Activated T-helper 2 cell treated with anti-CD3 and anti-CD28 coated beads, Interferon-gamma antibody, Interleukin-2, Interleukin-4, amounts not matched to agents 10 μg/mL and 5 μg/mL and 100 μg/mL, durations not matched to agents 14 hours and 24 hours and 36 hours (primary cell): ENCODE measurements at places on chromosomes 16 and 17. TPM values are rescaled to one million over a fixed set of nuclear protein-coding genes. Genes with fewer than 3 reads are reported as not detected.

DNA sequence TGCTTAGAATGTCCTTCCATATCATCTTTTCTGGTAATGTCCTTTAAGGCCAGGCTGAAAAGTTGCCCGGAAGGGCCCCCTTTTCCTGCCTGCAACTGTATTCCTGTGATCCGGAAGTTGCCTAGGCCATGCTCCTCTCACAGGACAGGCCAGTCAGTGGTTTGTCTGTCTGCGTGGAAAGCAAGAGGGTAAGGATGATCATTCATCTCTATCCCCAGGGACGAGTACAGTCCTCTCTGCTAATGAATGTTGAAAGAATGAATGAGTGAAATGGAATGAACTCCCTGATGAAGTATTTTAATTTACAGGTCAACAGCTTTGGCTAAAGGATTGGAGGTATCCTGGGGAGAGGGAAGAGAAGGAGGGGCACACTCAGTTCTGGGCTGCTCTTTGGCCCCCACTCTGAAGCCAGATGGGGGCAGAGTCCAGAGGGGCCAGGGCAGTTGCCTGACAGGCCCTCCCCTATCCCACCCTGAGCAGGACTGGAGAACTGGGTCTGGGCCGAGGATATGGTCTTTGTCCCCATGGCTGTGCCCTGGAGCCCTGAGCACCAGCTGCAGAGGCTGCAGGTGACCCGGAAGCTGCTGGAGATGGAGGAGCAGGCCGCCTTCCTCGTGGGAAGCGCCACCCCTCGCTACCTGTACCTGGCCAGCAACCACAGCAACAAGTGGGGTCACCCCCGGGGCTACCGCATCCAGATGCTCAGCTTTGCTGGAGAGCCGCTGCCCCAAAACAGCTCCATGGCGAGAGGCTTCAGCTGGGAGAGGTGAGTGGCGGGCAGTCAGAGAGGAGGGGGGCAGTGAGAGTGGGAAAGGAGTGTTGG lies 3.2 kb downstream of the AOC3 start:
- no peak for DNase-seq

DNA sequence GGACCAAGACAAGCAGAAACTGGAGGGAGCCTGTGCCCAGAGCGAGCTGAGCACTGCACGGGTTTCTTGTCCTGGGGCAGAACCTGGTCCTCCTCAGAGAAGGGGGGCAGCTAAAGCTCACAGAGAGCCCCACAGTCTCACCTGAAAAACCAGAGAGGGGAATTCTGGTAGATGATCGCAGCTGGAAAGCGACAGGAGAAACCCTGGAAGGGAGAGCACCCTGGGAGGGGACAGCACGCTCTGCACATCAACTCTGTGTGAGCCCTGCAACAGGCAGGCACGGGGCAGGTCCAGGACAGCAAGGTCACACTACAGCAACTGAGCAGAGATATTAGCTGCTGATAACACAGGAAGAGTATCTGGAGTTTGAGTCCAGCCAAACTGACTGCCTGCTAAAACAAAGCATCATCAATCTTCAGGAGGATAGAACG lies 18.2 kb downstream of the ZCCHC14 start:
- no peak for DNase-seq

DNA sequence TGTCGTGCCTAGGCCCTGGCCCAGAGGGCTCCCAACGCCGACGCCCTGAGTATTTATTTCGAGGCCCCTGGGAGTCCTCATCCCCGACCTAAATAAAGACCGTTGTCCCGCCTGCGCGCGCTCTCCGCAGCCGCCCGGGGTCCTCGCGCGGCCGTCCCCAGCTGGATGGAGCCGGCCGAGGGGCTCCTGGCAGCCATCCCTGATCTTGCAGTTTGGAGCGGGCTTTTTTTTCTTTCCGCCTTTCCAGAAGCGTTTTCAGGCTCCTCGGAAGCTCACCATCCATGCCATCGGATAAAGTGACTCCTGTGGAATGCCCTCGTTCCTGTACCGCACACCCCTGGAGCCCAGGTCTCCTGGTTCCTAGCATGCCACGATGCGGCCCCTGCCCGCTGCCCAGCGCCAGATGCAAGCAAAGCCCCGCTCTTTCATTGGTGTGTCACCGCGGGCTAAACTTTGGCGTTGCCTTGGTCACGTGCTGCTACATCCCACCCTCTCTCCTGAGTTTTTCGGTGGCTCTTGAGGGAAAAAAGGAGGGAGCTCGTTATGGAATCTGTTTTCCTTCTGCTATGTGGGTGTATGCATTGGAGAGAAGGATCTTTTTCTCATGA lies 716 bp downstream of the TMEM94 start:
- no peak for DNase-seq

- no peak for DNase-seq
Measured at GRCh38 chr16:49111351-49111750, 170.3 kb downstream of the CBLN1 start.

DNA sequence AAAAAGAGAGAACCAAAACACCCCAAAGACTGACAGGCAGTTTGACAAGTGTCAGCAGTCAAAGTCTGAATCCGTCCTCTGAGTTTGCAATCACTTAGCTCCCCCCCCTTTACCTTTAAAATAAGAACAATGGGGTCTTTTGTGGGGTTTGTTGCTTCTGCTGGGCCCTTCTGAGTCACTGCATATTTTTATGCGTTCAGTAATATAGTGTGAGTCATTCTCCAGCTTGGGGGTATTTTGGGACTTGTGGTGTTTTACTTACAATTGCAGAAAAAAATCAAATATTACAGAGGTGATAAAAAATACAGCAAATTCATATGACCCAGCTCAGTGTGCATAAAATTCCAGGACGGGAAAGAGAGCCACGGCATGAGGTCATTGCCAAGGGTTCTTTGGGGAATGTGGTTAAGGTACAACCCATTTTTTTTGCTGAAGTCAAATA lies 120.1 kb downstream of the CYLD start:
- no peak for DNase-seq

DNA sequence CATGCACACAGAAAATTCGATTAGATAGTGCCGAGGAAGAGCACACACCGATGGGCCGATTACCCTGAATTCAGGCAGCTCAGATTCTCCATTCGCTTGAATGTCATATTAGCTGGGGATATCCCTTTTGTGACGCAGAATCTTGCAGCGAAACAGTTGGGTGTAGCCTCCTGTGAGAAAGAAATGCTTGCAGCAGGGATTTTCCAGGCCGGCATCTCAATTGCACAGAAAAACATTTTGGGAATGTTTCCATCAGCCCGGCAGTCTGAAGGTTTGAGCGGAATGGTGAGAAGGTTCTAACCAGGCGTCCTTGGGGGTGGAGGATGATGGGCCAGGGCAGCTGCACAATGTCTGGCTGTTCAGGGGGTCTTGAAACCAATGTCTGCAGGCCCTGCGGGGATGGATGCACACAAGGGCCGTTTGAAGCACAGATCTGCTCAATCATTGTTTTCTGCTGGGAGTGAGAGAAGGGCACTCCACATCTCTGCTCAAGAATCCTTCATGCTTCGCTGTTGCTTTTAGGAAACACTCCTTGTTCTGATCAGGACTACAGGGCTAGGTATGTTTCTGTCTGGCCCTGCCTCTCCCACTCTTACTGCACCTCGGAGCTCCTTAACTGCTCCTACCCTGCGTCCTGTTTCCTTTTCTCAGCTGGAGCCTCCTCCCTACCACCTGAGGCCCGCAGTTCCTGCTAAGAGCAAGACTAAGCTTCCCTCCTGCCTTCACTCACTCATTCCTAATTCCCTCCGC lies 94.6 kb downstream of the CMIP start:
- no peak for DNase-seq

DNA sequence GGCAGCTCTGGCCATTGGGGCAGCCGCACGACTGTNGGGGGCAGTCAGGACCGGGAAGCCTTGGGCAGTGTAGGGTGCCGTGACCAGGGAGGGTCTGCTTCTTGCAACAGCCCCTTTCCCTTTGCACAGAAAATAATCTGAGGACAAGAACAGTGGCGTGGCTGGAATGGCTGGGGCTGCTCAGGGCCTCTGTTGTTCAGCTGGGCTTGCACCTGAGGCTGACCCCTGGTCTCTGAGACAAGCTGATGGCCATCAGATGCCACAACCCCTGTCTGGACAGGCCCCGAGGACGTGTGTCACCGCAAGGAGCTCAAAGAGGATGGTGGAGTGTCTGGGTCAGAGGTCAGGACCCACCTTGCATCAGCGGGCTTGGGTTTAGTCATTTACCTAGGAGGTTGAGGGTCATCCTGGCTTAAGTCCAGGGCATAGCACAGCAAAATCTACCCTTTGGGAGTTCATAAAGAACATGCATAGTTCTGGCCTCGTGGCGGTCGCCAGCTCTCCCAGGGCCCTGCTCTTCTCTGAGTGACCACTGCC lies 46.9 kb downstream of the METRNL start:
- no peak for DNase-seq

GRCh38 chr17:28712032-28712704 lies 480 bp upstream of the PROCA1 start:
- DNase-seq = peak; percentile 66

Gene ENGASE
- 51.0 and 51.4 TPM in 2 replicates for total RNA-seq

Gene ASGR2
- total RNA-seq = not detected in 2 replicates

Gene PABPN1L
- not detected in 2 replicates for total RNA-seq

Gene SMIM5
- 0.09 and 0.16 TPM in 2 replicates for total RNA-seq

Gene CBFA2T3
- total RNA-seq = 0.23 and 0.30 TPM in 2 replicates

Gene KCNJ18
- not detected in 2 replicates for total RNA-seq

Gene OTOP2
- total RNA-seq = not detected in 2 replicates
